ENCODE measurements at places on chromosomes 7 and 10. TPM values are rescaled to one million over a fixed set of nuclear protein-coding genes. Genes with fewer than 3 reads are reported as not detected.

DNA sequence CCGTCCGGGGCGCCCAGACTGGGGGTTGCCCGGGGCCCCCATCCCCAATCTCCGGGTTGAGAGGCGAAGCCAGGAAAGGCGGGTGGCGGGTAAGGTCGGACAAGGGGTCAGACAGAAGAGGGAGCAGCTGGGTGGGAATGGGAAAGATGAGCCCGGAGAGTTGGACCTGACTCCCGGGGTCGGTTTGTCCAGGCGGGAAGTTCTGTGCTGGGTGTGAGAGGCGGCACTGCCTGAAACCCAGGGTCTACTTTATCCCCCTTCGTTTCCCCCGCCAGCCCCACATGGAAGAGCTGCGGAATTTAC lies 675 bp downstream of the SLC4A2 start:
- peaks cover 41% of the 10 kb centered on the region for H3K4me1 ChIP-seq
- peak overlapping the region; percentile 32 for H3K4me3 ChIP-seq
- H3K36me3 ChIP-seq, result peaks cover 5% of the 10 kb centered on the region
- H3K27me3 ChIP-seq, result no peaks in the 10 kb centered on the region
- peak overlapping the region; percentile 88 for H3K27ac ChIP-seq
- no peak for DNase-seq

GRCh38 chr7:37113661-37114355 lies 334.9 kb downstream of the ELMO1 start:
- no peak overlapping the region for H3K4me3 ChIP-seq
- no peak for DNase-seq

DUSP5 gene
- total RNA-seq, result 142 TPM

SFTPD gene
- not detected for total RNA-seq
